NCI-H2081 (cell line): ENCODE measurements at places on chromosomes 3 and 15.

DNA sequence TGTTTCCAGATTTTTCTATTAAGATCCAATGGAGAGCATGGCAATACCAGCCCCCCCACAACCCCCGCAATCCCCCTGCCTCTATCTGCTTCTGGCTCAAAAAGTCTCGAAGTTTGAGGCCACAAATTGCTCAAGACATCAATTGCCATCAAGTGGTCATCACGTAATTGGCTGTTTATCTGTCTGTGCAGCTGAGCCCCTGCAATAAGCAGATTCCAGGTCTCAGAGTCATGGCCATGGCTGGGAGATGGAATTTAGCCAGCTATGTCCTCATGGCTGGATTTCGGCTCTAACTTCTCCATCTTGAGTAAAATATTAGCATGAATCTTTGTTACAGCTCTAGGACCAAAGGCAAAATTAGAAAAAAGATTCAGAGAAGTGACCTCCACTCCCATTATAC is 22.7 kb downstream of the SSUH2 start:
- no peak for DNase-seq

- peak; percentile 45 for DNase-seq
These were observed 6.2 kb upstream of the CCNL1 start for GRCh38 chr3:157166115-157166514.

- no peak for DNase-seq
These were observed 106.8 kb downstream of the IGF1R start for GRCh38 chr15:98755138-98755537.

- DNase-seq: peak; percentile 3
These were observed 78.2 kb downstream of the FAIM start for GRCh38 chr3:138686771-138687221.

- DNase-seq: peak; percentile 92
These were observed 88.8 kb downstream of the MEGF11 start for GRCh38 chr15:66164788-66165187.

DNA sequence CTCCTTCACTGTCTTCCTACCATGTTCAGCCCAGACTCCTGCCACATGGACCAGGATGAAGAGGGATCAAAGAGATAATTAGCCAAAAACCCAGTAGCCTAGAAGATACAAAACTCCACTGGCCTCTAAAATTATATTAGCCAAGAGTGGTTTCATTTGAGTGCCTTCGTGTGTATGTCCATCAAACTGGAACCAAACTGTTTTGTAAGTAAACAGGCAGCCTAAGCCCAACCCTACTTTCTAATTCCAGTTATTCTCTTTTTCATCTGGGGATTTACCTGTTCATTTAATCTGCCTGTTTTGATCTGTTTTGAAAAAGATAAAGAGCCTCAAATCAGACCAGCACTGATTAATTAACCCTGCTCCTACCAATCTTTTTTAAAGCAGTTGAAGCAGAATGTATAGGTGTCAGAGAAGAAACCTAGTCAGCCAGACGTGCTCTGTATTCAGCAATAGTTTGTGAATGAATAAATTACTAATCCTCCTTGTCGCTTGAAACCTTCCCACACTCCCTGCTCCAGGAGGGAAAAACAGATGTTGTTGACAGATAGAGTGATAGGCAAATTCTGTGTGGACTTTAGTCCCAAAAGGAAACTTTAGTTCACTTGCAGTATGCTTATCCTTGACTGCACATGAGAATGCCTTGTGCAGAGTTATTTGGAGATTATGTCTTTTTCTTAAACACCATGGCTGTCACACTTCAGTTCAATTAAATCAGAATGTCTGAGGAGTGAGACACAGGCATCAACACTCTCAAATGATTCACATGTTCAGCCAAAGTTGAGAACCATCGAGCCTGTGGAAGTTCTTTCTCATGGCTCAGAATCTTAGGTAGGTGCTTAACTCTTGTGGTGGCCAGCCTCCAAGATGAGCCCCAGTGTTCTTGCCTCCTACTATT is 55.5 kb upstream of the ZBED2 start:
- no peak for DNase-seq

DNA sequence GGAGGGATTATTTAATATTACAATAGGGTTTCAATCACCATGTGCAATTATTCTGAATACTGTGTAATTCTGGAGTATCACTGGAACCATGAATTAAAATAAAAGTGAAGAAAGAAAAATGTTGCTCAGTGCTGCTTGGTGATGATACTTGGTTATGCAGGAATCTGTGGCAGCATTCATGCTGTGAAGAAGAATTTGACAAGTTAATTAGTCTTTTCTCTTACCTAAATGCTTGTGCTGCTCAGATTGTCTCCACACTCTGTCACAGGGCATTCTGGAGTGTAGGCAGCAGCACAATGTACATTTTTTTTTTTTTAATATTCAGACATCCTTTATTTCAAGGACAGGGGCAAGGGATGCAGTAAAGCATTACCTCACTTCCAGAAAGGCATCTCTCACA is 749.3 kb upstream of the CADM2 start:
- DNase-seq: no peak

DNA sequence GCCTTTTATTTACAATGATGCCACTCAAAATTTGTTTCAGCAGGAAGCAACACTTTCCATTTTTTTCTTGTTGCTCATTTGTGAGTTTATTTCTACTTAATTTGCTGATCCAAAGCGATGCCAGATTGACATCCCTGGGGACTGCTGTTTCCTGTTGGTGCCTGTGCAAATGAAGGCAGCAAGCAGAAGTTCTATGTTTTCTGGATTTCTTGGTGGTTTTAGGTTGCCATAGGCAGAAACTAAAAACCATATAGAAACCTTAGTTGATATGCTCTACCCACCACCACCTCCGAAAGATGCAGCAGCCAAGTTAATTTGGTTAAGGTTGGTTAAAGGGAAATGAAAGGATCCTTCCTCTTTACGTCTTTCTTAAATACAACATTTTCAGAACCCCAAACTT is 356.2 kb downstream of the RBMS3 start:
- DNase-seq: no peak

GRCh38 chr15:32818758-32819447 is 101.1 kb downstream of the GREM1 start:
- peak; percentile 18 for DNase-seq

- DNase-seq: no peak
These were observed 15.3 kb downstream of the SPCS1 start for GRCh38 chr3:52721002-52721729.
